CD4-positive, alpha-beta T cell treated with Interleukin-21 for 1 hour (primary cell): ENCODE measurements at places on chromosomes 11 and 22.
A peak's percentile ranks its signal among the peaks of the same experiment; 100 is the strongest.

DNA sequence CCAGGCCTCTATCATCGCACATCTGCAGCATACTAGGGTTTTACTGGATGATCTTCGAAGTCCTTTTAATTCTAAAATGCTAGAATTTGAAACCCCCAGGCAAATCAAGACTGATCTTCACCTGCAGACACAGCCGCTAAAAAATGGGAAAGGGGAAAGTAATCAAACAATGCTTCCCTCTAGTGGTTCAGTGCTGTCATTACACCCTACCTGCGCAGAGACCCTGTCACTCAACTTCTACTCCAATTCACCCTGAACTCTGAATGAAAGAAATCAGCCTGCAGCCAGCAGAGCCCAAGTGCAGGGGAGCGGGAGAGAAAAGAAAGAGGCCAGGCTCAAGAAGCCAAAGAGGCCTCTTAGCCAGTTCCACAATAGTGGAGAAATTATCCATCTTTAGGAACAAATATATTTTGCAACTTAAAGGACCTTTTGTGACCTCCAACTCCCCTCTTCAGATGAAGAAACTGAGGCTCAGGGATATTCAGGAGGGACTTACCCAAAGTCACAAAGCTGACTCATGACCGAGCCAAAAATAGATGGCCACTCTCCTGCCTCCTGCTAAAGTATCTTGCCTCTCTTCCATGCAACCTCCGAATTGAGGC, 33.0 kb downstream of the SERGEF start:
- DNase-seq, result peak; percentile 45

GRCh38 chr11:121412711-121413415, 39.3 kb upstream of the SORL1 start:
- no peak for DNase-seq

DNA sequence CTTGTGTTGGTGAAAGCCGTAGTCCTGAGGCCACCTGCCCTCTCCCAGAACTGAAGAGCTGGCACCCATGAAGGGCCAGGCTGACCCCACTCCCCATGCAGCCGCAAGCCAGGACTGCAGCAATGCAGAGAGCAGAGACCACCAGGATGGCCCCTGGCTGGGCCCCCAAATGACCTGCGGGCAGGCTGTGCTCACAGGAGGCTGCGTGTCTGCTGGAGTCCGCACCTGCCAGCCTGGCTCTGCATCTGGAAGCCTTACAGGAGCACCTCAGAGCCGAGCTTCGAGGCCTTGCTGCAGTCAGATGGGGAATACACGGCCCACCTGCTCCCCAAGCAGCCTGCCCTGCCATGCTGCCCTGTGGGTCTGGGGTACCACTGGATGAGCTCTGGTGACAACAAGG, 1336.8 kb downstream of the TBC1D22A start:
- DNase-seq, result no peak

- no peak for DNase-seq
Observed at GRCh38 chr22:47625531-47626427, 863.3 kb downstream of the TBC1D22A start.

GRCh38 chr11:91124363-91124762, 901.5 kb upstream of the CHORDC1 start:
- DNase-seq, result no peak

DNA sequence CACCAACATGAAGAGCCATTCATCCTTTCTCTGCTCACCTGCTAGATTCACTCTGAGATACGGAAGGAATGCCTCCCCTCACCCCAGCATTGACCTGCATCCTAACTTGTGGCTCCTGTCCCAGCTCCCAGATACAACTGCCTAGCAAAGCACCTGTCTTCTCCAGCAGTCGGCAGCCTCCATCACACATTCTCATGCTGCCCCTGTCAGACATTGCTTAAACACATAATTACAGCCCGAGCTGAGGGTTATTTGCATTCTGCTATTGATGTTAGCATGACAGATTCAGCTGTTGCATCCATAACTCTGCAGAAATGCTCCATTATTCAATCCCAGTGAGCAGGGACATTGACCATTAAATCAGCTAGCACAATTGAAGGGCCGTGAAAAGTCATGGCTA, 184.4 kb upstream of the NARS2 start:
- DNase-seq, result no peak

GRCh38 chr11:69425895-69426544, 55.4 kb upstream of the LINC01488 start:
- DNase-seq, result no peak

GRCh38 chr22:31241200-31241599, 29.1 kb downstream of the LIMK2 start:
- no peak for DNase-seq

DNA sequence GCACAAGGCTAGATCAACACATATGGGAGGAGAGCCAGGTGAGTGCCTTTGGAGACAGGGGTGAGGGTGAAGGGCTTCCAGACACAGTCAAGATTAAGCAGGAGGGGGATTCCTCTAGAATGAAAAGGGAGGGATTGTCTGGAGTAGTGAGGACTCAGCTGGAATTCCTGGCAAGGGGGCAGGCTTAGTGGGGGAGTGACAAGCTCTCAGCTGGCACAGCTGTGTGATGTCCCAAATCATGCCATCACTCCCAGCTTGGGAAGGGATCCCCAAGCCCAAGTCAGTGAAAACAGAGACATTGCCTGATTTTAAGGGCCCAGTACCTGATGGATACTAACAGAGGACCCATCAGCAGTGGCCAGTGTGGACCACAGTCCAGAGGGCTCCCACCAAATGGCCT, 119.0 kb downstream of the MPPED2 start:
- no peak for DNase-seq

DNA sequence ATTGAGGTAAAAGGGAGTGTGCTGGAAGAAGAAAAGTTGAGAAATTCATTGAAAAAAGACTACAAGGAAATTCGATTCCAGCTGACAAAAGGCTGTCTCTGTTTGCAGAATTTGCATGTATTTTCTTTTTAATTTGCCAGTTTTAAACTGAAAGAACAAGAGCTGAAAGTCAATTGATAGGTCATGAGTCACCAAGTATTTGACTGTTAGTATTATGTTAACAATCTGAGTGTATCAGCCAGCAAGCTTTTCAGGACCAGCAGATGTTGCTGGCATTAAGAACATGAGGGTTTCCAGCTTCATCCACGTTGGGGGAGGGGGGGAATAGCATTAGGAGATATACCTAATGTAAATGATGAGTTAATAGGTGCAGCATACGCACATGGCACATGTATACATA, 726.7 kb downstream of the METTL15 start:
- no peak for DNase-seq

DNA sequence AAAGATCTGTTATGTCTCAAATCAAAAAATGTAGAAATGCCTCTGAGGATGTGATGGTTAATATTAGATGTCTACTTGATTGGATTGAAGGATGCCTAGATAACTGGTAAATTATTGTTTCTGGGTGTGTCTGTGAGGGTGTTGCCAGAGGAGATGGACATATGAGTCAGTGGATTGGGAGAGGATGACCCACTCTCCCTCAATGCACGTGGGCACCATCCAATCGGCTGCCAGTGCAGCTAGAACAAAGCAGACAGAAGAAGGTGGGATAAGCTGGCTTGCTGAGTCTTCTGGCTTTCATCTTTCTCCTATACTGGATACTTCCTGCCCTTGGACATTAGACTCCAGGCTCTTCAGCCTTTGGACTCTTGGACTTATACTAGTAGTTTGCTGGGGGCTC, 430.3 kb downstream of the SOX6 start:
- no peak for DNase-seq

GRCh38 chr11:86068138-86068871, 579 bp downstream of the PICALM start:
- DNase-seq, result peak; percentile 34

DNA sequence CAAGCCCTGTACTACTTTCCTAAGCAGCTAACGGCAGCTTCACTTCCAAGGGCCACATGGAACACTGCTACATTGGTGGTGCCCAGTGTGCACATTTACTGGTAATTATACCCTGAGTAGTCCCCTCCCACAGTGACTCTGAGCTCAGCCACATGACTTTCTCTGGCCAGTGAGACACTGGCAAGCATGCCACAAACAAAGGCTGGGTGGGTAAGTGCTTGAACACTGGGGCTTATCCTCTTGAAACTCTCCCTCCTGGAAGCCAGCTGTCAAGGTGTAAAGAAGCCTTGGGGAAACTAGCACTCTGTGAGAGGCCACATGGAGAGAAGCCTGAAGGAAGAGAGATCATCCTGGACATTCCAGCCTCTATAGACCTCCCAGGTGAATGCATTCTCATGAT, 54.4 kb upstream of the DRD2 start:
- DNase-seq, result no peak

DNA sequence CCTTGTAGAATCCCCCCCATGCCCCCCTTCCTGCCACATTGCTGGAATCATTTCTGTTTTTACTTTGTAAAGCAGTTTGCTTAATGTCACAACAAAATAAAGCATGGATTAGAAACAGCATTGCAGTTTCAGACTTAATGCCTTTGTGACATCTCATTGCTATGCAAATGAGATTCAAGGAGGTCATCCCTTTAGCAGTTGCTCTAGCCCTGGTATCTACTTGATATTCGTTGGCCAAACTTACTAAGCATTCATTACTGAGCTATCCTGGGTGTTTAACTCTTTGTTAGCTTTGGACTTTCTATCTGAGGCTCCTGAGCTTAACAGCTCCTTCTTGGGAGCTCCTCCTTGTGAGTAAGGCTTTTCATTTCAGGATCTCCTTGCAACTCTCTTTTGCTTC, 16.3 kb downstream of the FAT3 start:
- DNase-seq, result no peak

- peak; percentile 70 for DNase-seq
Observed at GRCh38 chr11:6604081-6604626, 580 bp downstream of the ILK start.

DNA sequence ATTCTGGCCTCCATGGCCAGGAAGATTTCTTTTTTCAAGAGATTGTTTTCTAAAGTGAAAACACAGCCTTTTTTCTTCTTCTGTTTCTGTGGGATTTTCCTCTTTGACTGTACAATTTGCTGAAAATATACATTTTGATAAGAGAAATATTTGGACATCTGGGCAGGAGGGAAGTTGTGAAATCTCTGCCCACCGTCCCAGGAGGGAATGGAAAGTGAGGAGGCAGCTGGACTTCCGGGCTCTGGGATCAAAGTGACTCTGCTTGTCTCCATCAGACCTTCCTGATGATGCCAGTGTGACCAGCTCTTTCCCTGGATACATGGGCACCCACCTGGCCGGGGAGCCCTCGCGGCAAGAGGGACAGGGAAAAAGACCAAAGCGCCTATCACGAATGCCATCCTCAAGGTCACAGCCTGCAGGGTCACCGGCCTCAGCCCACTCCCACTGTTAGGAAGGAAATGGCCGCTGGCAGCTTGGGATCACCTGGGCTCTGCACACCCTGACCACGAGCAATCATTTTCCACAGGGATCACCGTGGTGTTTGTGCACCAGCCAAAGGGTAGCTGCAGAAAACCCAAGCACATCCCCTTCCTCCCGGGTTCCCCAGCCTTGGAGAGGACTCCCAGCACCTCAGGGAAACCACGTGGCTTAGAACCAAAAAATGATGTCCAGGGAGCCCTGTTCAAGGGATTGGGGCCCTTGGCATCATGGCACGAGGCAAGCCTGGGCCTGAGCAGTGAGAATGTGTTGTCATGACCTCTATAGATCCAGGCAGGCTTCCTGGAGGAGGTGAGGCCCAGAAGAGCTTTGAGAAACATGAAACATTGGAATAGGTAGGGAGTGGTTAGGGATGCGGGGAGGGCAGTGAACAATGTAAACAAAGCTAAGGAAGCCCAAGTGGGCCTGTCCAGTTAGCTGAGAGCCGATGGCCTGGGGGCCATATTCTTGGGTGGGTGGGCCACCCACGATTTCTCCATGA, 29.1 kb upstream of the CCND1 start:
- no peak for DNase-seq

DNA sequence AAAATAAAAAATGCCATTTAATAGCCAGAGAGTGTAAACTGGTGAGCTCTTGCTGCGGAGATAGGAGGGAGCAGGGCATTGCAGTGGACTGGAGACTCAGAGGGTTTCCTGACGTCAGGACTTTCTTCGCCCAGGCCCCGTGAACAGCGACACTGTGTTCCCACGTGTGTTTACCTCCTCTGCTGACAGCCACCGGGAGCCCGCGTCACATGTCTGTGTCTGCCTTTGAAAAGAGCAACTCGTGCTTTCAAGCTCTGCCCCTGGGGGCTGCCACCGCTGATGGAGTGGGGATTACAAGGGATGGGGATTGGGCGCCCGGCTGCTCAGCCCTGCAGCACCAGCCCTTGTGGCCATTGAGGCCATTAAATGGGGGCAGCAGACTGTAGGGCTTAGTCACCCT, 3.3 kb downstream of the TANGO2 start:
- DNase-seq, result no peak

GRCh38 chr22:31923747-31924146, 20.6 kb upstream of the YWHAH start:
- no peak for DNase-seq
